ENCODE measurements at places on chromosomes 5 and 9.

DNA sequence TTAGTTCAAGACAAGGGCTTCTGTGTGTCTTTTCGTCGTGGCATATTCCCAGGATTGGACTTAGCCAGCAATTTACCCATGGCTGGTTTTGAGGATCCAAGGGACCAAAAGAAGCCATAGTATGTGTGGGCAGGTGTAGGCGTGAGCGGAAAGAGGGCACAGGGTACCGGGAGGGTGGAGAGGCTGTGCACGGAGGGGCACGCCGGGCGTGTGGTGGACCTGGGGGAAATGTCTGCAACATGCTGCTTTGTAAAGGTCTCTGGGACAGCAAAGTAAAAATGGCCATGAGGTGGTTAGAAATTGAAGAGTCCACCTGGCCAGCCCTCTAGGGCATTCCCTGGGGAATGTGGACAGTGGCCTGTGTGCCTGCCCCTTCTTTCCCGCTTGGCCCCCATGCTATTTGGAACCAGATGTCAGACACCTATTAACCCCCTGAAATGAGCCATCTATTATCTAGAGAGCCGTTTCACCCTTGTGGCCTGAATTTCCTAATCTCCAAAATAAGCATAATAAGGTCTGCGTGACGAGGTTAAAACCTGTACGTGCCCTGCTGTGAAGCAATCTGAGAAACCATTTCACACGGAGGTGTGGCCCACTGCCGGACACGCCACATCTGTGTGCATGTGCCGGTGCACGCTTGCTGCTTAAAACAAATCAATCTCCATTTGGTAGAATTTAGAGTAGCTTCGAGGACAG is 5.1 kb downstream of the FLT4 start:
- H3K27me3 ChIP-seq = peaks cover 31% of the 10 kb centered on the region
- DNase-seq = no peak
- no peak overlapping the region for H3K4me3 ChIP-seq

GRCh38 chr5:109335114-109335513 is 74.7 kb downstream of the PJA2 start:
- H3K27ac ChIP-seq = no peak overlapping the region
- DNase-seq = no peak
- peaks cover 4% of the 10 kb centered on the region for H3K36me3 ChIP-seq
- no peak overlapping the region for H3K4me3 ChIP-seq
- H3K4me1 ChIP-seq = peaks cover 5% of the 10 kb centered on the region

GRCh38 chr5:167759057-167759821 is 532.2 kb upstream of the WWC1 start:
- H3K27ac ChIP-seq = no peak overlapping the region
- DNase-seq = no peak
- H3K36me3 ChIP-seq = peaks cover 2% of the 10 kb centered on the region
- H3K27me3 ChIP-seq = peaks cover 4% of the 10 kb centered on the region

DNA sequence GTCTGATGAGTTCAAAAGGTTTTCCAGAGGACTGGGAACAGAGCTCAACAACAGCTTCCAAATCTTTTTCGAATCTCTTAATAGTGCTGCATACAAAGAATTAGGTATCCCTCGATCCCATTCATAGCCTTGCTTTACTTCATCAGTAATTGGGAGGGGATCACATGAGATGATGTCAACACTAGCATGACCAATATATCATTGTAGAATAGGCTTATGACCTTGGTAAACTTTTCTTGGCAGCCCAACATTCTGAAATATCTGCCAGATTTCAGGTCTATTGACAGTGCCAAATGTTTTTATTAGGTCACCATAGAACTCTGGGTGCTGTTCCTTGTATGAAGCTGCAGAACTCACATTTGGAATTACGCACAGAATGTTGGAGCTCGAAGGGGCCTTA is 228.9 kb downstream of the FGF10 start:
- no peaks in the 10 kb centered on the region for H3K36me3 ChIP-seq
- no peaks in the 10 kb centered on the region for H3K27me3 ChIP-seq
- no peaks in the 10 kb centered on the region for H3K4me1 ChIP-seq

DNA sequence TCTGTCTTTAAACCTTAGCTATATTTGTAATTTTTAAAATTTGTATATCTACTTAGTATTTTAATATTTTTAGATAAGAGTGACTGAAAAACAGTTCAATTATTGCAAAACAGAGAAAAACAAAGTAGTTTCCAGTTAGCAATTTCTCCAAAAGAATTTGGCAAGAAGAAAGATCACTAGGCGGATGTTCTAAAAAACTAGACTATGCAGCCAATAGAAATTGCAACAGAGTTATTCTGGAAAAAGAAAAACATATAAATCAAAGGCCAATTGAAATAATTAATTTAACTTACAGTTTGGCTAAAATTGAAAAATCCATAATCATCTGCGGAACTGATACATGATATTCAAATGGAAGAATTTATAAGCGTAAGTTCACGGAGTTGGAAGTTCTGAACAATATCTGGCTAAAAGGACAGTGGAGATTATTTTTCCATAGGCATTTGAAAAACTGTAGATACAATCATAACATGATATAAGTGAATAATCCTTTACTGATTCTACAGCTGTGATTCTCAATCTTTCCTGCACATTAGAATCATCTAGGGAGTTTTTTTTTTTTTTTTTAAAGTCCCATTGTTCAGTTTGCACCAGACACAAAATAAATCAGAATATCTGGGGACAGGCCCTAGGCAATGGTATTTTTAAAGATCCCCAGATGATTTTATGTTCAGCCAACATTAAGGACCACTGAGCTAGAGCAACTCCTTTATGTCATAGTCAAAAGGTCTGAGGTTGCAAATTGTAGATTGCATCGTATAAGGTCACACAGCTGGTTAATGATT is 605.1 kb upstream of the DAB2 start:
- peaks cover 3% of the 10 kb centered on the region for H3K36me3 ChIP-seq
- no peak for DNase-seq
- H3K4me1 ChIP-seq = peaks cover 9% of the 10 kb centered on the region
- no peak overlapping the region for H3K4me3 ChIP-seq

GRCh38 chr5:28249771-28250415 is 1211.5 kb upstream of the CDH9 start:
- H3K4me1 ChIP-seq = no peaks in the 10 kb centered on the region
- H3K27me3 ChIP-seq = no peaks in the 10 kb centered on the region
- no peak overlapping the region for H3K27ac ChIP-seq
- no peak overlapping the region for H3K4me3 ChIP-seq
- no peaks in the 10 kb centered on the region for H3K36me3 ChIP-seq
- DNase-seq = no peak

DNA sequence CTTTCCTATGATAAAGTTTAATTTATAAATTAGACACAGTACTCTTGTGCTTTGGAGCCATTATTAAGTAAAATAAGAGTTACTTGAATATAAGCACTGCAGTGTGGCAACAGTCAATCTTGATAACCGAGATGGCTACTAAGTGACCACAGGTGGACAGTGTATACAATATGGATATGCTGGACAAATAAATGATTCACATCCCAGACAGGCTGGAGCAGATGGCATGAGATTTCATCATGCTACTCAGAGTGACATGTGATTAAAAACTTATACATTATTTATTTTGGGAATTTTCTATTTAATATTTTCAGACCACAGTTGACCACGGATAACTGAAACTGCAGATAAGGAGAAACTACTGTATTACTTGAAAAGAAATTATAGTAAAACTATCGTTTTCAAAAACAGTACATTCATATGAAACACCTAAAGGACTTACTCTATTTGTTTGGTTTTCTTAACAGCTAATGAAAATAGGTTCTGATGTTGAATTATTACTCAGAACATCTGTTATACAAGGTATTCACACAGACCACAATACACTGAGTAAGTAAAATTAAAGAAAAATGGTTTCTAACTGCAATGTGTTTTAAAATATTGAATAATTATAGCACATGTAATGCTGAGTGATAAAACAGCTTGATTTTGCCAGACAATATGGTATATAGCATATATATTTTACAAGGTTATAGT is 16.0 kb downstream of the LYRM7 start:
- no peak for DNase-seq
- no peak overlapping the region for H3K27ac ChIP-seq
- no peak overlapping the region for H3K4me3 ChIP-seq
- H3K27me3 ChIP-seq = no peaks in the 10 kb centered on the region

- H3K36me3 ChIP-seq = peaks cover 2% of the 10 kb centered on the region
- no peak for DNase-seq
- H3K4me3 ChIP-seq = no peak overlapping the region
- H3K27me3 ChIP-seq = peaks cover 39% of the 10 kb centered on the region
These were observed 6.8 kb upstream of the IFNA5 start for GRCh38 chr9:21311889-21312288.

DNA sequence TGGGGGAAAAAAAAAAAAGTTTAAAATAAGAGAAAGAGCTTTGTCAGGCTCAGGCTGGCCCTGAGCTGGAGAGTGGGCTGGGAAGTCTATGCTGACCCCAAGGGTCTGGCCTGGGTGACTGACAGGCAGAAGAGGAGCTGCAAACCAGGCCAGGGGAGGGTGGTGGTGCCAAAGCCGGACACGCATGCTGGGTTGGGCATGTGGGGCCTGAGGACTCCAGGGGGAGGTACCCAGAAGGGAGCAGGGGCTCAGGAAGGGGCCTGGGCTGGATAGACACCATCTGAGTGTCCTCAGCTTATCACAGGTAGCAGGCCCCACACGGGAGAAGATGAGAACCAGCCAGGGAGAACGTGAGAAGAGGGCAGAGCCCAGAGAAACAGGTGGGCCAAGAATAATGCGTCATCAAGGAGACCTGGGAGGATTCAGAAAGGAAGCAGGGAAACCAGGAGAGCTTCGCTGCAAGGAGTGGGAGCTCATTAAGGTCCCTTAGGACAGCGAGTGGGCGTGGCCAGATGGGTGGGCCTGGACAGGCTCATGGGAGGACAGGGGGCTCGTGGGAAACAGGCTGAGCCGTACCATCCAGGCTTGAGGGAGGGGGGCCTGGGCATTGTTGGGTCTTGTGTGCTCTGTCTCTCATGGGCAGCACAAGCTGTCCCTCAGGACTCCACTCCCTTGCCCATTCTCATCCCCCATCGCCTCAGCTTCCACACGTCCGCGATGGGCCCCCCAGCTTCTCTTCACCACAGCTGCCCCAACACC is 16.0 kb downstream of the TMOD1 start:
- no peak overlapping the region for H3K27ac ChIP-seq
- H3K4me3 ChIP-seq = no peak overlapping the region
- H3K4me1 ChIP-seq = peaks cover 4% of the 10 kb centered on the region
- peaks cover 3% of the 10 kb centered on the region for H3K36me3 ChIP-seq

DNA sequence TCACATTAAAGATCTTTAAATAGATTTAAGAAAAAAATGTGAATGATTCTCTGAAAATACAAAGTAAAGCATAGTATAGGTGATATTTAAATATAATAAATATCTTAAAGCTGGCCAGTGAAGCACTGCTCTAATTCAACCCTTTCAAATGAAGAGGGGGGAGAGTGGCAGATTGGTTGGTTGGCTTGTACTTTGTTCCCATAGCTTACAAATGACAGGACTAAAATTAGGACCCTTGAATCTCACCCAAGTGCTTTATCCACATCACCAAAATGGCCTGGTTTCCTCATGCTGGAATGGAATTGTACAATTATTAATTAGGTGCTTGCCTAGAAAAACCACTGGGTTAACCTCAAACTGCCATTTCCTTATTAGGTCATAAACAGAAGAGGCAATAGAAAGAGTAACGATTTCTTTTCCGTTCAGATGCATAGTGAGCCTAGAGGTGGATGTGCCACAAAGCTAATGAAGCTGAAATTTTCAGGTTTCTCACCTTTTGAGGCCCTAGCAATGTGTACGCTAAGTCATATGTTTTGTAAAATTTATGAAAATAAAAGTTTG is 354.5 kb upstream of the CDH6 start:
- H3K4me3 ChIP-seq = no peak overlapping the region
- H3K27me3 ChIP-seq = no peaks in the 10 kb centered on the region
- no peak for DNase-seq
- no peaks in the 10 kb centered on the region for H3K36me3 ChIP-seq
- H3K4me1 ChIP-seq = no peaks in the 10 kb centered on the region
- H3K27ac ChIP-seq = no peak overlapping the region

- peaks cover 12% of the 10 kb centered on the region for H3K4me1 ChIP-seq
- H3K27me3 ChIP-seq = peaks cover 63% of the 10 kb centered on the region
- H3K4me3 ChIP-seq = no peak overlapping the region
- H3K27ac ChIP-seq = peak overlapping the region; percentile 73
These were observed 22.5 kb upstream of the PTGS1 start for GRCh38 chr9:122348288-122348777.
